ENCODE measurements at places on chromosomes 6 and 20. TPM values are rescaled to one million over a fixed set of nuclear protein-coding genes. Genes with fewer than 3 reads are reported as not detected.

Gene OPN5
- total RNA-seq, result not detected

Gene SIM1
- not detected for total RNA-seq

Gene CRISP3
- not detected for total RNA-seq

Gene MCHR2
- total RNA-seq, result not detected

Gene OR5V1
- total RNA-seq, result not detected

Gene TRIM31
- total RNA-seq, result 1.4 TPM

Gene REM1
- 0.82 TPM for total RNA-seq

Gene CLDN20
- total RNA-seq, result not detected

Gene NHSL1
- total RNA-seq, result 4.7 TPM

Gene SMIM13
- total RNA-seq, result 15.2 TPM

Gene RAD21L1
- total RNA-seq, result not detected

Gene PRDM13
- total RNA-seq, result 0.84 TPM

Gene PCSK2
- not detected for total RNA-seq

Gene C6orf15
- not detected for total RNA-seq

All from A549 treated with GW870086 at 1 μM for 4 hours (cell line).